ENCODE measurements at places on chromosomes 3 and 15. TPM values are rescaled to one million over a fixed set of nuclear protein-coding genes. Genes with fewer than 3 reads are reported as not detected.

Gene ZNF621
- 7.3 TPM for polyA plus RNA-seq

Gene IL17RB
- polyA plus RNA-seq = 1.7 TPM

Gene GNAT1
- not detected for polyA plus RNA-seq

Gene SNRPN
- polyA plus RNA-seq = 109 TPM

Gene FOXL2
- 3.6 TPM for polyA plus RNA-seq

Gene CTXN2
- not detected for polyA plus RNA-seq

All from A549 (cell line).